ENCODE measurements at places on chromosomes 5 and 9.

DNA sequence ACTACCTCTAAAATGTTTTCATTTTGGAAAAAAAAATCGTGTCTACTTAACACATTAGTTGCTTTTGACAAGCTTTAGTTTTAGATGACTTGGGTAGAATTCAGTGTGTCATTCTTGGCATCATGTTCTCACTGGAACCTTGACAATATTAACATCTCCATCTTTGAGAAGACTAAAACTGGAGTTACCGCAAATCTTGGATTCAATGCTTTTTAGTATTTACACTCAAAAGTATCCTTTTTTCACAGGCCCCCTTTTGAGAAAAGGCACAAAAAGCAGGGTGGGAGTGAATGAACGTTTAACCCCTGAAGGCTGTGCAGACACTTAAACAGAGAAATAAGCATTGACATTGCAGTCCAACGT is 549.1 kb downstream of the CSNK1G3 start:
- no peak for DNase-seq

GRCh38 chr9:28538132-28538531 is 964.9 kb upstream of the C9orf72 start:
- no peak for DNase-seq

GRCh38 chr9:109117856-109118807 is 1.6 kb downstream of the TMEM245 start:
- DNase-seq: peak; percentile 6

GRCh38 chr5:59654691-59655090 is 238.8 kb downstream of the PDE4D start:
- no peak for DNase-seq

- DNase-seq: no peak
Measured at GRCh38 chr5:68265347-68265746, 49.8 kb downstream of the PIK3R1 start.

- DNase-seq: no peak
Measured at GRCh38 chr5:141668601-141669265, 13.3 kb downstream of the ARAP3 start.

DNA sequence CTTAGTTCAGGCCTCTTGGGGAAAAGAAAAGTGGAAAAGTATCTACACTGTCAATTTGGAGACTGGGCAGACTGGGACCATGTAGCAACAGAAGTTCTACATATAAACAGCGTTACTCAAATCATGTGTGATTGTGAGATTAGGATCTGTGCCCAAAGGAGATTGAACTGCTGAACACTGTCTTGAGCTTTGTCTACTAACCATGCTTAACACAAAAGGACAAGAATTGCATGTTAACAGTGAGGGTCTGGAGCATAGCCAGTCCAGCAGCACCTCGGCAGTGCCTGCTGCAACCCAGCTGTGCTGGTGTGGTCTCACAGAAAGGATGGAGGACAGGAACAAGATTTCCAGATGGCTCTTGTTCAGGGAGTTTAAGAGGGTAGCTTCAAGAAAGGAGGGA is 5.7 kb downstream of the PAM start:
- DNase-seq: no peak

DNA sequence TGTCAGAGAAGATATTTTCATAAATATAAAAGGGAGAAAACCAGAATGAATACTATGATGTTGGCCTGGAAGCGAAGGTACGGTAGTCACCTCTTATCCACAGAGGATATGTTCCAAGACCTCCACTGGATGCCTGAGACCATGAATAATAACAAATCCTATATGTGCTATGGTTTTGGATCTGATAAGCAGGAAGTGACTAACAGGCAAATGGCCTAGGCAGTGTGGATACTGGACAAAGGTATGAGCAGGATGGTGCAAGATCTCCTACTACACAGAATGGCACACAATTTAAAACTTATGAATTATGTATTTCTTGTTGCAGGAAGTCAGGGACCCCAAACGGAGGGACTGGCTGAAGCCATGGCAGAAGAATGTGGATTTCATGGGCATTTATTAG is 48.2 kb downstream of the ADAMTS12 start:
- DNase-seq: no peak

DNA sequence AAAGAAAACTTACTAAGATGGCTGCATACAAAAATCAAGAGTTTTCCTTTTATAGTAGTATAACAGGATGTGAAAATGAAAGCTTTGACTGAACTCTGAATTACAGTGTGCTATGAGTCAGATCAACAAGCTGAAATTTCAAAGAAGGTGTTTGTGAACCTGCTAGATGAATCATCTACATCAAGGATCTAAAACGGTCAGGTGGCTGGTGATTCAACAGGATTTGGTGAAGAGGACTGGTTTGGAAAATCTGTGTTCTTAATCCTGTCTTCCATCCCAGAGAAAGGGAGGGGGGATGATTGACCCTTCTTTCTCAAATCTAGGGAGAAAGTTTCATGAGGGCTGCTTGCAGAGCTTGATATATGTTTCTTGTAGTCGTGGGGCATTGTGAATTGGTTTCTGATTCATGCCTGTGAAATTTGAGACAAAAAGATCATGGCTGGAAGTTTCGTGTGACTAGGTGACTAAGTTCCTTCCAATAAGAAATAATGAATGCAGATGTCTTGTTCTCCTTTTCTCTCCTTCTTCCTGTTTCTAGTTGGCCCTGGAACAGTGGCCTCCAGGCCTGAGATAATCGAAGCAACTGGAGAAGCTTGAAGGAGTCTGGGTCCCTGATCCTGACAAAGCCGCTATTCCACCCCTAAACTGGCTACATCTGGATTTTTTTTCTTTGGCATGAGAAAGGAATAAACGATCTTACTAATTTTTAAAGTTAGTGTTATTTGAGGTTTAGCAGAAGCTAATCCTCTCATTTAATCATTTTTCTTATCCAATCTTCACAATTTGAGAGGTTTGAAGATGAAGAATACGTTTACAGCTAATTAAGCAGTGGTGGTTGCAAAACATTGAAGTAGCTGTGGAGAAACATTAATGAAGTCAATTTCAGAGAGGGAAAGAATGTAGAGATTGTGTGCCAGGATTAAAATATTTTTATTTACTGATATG is 67.2 kb downstream of the MRPS30 start:
- no peak for DNase-seq

DNA sequence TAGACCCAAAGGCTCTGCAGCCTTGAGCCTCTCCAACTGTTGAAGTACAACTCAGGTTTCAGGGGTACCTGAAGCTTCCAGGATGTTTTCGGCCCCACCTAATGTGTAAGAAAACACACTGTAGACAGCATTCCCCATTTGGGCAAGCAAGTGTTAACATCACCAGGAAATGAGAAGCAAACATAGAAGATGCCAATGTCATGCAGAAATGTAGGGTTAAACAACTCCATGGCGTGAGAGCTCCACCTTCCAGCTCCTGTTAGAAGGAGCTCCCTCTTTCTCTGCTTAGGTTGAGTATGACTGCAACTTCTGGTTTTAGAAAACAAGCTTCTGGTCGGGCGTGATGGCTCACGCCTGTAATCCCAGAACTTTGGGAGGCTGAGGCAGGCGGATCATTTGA is 31.0 kb upstream of the DENND1A start:
- DNase-seq: no peak

- no peak for DNase-seq
Measured at GRCh38 chr9:116223926-116224325, 70.3 kb downstream of the PAPPA start.

- DNase-seq: no peak
Measured at GRCh38 chr5:75042522-75042921, 9.8 kb downstream of the GCNT4 start.

GRCh38 chr5:126369995-126370731 is 53.0 kb upstream of the GRAMD2B start:
- DNase-seq: no peak

DNA sequence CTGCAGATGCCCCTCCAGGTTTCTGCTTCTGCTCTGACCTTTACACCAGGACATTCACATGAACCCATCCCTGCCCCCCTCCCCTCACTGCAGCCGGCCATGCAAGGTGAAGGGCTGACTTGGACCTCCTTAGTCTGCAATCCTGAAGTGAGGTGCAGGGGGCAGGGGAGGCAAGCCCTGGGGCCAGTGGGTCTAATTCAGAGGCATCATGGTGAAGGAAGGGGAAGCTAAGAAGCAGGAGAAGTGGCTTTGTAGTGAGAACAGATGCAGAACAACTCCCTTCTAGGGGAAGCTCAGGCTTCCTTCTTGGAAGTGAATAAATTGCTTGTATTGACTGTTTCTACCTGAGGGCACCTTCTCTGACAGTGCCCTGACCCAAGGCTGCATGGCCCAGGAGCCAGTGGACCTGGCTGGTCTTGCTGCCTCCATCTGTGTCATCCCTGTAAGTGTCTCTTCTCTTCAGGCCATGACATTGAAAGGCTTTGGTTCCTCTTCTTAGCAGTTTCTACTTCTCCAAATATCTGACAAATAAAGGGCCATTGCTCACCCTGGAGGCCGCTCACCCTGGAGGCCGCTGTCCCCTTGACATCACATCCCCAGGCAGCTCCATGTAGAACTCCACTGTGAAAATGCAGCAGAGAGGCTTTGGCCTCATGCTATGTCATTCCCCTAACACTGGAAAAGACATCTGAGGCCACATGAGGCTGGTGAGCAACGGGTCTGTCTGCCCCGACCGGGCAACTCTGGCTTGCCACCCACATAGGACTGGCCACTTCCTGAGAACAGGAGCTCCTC is 55.3 kb downstream of the GADD45G start:
- no peak for DNase-seq

Data from activated CD8-positive, alpha-beta memory T cell treated with anti-CD3 and anti-CD28 coated beads for 4 hours (primary cell).